Fibroblast of villous mesenchyme (primary cell): ENCODE measurements at places on chromosomes 16 and 17.

DNA sequence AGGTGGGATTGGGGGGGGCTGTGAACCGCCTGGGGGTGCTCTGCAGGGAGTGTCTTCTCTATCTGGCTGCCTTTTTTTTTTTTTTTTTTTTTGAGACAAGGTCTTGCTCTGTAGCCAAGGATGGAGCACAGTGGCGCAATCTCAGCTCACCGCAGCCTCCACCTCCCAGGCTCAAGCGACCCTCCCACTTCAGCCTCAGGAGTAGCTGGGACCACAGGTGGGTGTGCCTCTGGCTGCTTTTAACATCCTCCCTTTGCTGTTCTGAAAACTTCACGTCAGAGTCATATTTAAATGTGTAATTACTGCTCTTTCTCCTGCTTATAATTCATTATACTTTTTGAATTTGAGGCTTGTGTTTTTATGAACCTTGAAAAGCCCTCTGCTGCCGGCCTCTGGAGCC, 78.4 kb downstream of the ZNF778 start:
- no peak for DNase-seq

DNA sequence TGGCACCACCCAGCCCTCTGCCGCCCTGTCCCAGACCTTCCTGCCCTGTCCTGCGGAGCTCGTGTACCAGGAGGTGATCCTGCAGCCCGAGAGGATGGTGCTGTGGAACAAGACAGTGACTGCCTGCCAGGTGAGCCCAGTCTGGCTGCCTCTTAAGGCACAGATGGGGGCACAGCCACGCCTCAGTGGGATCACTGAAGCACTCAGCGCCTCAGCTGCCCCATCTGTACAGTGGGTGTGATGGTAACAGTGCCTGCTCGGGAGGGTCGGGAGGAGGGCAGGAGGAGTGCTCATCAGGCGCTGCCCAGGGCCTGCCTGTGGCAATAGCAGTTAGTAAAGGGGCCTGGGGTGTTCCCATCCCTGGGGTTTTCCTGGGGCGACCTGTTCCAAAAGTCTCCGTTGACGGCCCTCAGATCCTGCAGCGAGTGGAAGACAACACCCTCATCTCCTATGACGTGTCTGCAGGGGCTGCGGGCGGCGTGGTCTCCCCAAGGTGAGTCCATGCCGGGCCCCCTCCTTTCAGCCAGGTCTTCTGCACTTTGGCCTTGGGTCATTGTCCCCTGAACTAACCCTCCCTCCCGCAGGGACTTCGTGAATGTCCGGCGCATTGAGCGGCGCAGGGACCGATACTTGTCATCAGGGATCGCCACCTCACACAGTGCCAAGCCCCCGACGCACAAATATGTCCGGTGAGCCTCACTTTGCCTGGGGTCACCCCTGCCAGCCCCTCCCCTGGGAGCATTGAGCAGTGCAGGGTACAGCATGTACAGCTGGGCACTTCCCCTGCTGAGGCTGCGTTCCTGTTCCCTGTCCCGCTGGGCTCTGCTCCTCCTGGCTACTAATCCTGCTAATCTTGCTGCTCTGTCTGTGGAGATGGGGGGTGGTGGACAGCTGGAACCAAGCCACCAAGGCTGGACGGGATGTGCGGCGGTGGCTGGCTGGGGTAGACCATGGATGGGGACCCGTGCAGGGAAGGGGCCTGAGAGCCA, 4.5 kb upstream of the TCAP start:
- DNase-seq = no peak

- DNase-seq = no peak
Observed at GRCh38 chr17:7047566-7047965, 3.7 kb upstream of the SLC16A11 start.

DNA sequence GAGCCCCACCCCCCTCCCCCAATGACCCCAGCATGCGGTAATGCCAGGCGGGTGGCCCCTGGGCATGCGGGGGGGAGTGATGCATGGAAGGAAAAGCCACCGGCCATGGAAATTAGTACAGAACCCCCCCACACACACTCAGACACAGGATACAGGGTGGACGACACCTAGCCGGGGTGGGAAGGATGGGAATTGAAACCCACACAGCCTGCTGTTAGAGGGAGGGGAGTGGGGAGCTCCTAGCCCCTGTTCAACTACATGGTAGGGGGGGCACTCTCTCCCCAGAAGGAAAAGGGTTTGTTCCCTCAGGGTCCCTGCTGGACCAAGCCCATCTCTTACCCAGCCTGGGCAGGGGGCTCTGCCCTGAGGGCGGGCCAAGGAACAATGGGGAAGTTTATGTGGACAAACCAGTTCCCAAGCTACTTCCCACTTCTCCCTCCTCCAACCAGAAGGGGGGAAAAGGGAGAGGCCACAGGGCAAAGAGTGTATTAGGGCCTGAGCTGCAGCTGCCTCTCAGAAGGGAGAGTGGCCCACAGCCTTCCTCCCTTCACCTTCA, 5.2 kb downstream of the TMUB2 start:
- DNase-seq = no peak

DNA sequence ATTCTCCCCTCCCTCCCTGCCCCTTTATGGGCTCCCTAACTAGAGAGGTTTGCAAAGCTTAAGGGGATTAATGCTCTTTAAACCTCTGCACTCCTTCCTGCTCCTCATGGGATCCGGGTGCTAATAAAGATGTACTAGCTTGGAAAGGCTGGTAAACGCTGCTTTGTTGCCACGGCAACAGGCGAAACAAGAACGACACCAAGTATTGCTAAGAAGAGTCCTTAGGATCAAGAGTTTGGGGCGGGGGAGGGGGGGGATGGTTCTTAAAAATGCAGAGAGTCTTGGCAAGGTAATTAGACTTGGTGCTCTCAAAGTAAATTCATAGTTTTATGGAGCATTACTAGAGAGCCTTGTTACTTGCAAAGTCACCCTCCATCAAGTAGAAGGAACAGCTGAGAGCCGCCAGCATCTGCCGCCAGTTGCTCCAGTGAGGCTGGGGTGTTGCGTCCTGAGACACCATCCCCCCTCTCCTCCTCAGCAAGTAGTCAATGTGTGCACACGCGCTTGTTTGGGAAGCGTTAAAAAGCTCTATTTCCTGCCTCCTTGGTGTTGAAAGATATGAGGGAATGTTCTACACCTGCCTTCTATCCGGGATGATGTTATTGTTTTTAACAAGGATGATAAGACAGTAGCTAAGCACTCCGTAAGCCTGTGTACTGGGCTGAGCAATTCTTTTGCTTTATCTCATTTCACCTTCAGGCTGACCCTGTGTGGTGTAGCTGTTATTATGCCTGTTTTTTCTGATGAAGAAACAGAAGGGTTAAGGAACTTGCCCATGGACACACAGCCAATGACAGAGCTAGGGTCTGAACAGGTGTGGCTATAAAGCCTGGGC, 190.9 kb downstream of the CCDC182 start:
- DNase-seq = peak; percentile 94

DNA sequence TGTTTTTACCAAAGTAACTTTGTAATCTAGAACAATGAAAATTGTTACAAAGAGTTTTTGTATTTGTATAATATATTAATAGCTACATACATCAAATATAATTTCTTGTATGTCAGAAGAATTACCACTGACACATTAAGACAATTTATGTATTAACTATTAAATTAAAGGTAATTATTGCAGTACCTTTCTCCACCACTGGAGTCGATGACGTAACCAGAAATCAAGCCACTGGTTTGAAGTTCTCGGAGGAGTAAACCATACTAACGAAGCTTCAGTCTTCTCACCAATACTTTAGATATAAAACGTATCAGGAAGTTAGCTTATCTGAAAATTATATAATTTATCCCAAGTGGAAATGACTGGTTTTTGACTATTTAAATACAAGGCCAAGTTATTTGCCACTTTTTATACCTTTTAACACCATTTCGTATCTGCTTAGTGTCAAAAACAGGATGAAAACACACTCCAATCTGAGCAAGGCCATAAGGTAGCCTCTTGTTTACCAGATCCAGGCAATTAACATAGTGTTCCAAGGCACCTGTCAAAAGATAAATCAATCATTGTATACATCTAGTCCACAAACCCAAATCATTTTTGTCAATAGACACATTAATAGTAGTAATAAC, 4.3 kb downstream of the POLG2 start:
- peak; percentile 30 for DNase-seq

DNA sequence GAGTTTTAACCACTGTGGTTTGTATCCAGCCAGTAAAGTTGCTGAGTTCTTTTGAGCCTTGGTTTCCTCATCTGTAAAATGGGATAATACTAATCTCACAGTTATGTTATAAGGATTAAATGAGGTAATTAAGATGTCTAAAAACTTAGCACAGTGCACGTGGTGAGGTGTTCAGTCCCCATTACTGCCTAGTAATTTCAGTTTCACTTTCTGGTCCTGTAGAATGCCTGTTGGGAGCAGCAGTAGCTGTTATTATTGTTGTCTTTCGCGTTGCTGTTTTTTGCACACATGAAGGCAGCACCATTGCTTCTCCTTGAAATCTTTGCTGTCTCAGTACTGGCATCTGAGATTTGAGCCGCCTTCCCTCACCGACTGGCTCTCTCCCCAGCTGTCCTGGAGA, 182.4 kb downstream of the DNAH9 start:
- DNase-seq = no peak

DNA sequence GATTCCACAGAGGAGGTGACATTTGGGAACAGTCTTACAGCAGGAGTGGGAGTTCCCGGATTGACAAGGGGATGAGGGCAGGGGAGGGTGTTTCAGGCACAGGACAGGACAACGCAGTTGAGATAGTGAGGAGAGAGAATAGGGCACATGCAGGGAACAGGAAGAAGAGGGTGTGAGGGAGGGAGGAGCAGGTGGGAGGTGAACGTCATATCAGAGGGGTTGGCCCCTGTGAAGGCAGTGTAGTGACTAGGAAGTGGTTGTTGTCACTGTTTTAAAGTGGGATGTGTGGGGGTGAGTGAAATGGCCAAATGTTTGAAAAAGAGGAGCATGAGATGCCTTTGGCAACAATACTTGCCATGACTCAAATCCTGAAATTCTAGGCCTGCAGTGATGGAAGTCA, 12.2 kb downstream of the PRKCB start:
- no peak for DNase-seq

GRCh38 chr16:10693889-10694288, 841 bp downstream of the TEKT5 start:
- no peak for DNase-seq
